NCI-H2029 (cell line): ENCODE measurements at places on chromosomes 1 and 21.

DNA sequence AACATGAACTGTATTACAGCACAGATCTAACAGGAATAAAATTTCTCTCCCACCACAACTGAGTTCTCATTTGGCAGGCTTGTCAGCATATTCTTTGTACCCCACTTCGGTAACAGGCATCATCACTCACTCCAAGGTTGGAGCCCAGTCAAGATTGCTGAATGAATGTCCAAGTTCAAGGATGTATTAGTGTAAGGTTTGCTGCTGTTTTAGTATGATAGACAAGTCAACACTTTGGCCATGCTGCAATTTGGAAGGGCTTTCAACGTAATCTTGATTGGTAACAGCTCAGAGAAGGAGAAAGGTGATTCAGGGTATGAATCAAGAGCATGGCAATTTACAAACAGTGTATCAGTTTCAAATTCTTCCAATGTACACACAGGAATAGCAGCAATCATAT is 6.8 kb downstream of the SSX2IP start:
- no peak for DNase-seq

- DNase-seq = no peak
These were observed 281.0 kb downstream of the SMYD3 start for GRCh38 chr1:246226041-246226440.

DNA sequence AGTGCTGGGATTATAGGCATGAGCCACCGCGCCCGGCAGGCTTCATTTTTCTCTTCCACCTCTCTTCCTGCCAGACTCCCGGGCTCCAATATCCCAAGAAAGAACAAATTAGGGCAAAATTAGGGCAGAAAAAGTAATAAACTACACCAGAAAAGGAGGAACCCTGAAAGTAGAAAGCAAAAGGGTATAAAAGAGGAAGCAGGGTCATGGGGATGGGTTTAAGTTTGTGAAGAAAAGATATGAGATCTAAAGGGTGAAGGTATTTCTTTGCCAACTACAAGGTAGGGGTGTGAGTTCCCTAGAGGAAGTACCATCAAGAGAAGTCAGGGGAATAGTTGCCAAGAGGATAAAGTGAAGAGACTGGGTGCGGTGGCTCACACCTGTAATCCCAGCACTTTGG is 9.9 kb downstream of the PTPN22 start:
- no peak for DNase-seq

DNA sequence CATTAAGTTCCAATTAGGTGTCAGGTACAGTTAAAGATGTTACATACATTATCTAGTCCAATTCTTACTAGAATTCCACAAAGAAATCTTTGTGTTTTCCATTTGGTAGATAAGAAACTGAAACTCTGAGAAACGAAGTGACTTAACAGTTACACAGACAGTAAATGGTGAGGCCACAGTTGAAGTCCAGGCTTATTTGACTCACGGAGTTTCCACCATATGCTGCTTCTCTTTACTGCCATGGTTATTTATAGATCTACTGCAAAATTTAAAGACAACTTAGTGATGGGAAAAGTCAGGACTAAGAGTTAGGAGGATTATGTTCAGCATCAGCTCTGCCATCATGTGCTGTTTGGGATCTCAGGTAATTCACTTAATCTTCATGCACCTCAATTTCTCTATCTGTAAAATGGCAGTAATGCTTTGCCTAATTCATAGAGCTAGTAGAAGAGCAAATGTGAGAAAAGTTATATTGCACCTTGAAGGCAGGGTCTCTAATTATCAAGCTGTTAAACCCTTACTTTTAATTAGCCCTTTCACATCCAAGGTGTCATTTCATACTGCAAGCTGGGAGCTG is 26.2 kb upstream of the SAMSN1 start:
- DNase-seq = no peak

DNA sequence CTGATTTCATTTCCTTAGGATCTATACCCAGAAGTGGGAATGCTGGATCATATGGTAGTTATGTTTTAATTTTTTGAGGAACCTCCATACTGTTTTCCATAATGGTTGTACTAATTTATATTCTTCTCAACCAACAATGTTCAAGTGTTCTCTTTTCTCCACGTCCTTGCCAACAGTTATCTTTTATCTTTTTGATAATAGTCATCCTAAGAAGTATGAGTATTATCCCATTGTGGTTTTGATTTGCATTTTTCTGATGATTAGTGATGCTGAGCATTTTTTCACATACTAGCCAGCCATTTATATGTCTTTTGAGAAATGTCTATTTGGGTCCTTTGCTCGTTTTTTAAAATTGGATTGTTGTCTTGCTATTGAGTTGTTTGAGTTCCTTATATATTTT is 38.5 kb downstream of the ABCD3 start:
- DNase-seq = no peak

GRCh38 chr1:96236156-96236739 is 485.3 kb upstream of the PTBP2 start:
- DNase-seq = peak; percentile 56

DNA sequence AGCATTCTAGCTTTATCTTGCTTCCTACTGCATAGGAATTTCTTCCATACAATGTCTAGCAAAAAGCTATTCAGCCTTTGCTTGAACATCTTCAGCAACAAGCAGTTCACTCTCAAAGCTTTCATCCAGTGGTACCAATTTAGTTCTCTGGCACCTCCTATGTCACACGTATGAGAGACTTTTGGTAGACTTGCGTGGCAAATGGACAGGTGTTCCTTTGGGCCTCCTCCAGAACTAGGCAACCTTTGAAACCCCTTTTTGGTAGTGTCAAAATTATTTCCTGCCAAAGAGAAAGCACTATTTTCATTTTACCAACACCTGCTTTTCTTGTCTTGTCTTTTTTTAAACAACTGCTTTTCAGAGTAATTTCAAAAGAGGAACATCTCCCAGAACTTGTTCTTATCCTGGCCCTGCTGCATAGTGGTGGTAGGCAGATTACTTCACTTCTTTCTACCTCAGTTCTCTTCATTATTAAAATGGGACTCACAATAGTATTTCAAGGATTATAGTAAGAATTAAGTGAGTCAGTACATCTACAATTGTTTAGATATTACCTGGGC is 122.4 kb downstream of the MAST2 start:
- DNase-seq = no peak

DNA sequence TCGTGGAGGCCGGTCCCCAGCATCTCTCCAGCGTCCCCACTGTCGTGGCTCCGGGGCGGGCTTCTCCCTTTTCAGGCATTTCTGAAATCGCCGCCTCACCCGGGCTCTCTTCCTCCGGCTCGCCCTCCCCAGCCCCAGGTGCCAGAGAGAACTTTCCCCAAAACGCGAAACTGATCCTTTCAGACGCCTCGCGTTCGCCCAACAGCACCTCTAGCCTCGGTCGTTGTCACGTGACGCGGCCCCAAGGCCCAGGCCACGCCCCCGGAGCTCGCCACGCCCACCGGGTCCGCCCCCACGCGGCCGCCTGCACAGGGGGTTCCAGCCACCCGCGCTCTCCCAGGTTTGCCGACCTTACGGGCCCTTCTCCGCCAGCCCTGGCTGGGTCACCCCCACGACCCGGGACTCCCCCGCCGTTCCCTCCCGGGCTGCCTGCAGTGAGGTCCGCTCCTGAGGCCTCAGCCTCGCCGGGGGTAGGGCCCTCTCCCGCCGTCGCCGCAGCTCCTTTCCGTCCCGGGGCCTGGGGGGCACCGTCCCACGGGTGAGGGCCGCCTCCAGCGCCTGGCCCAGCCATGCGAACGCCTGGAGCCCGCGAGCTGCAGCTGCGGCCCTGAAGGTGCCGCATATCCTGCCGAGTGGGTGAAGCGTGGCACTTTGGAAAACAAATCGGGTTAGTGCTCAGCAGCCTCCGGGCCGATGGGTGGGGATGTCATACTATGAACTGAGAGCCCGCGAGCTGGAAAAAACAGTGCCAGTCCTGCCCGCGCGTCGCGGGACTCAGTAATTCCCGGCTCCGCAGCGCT is 21.0 kb downstream of the H3-3A start:
- peak; percentile 16 for DNase-seq

- no peak for DNase-seq
These were observed 99.1 kb downstream of the CLEC20A start for GRCh38 chr1:178397678-178398077.

DNA sequence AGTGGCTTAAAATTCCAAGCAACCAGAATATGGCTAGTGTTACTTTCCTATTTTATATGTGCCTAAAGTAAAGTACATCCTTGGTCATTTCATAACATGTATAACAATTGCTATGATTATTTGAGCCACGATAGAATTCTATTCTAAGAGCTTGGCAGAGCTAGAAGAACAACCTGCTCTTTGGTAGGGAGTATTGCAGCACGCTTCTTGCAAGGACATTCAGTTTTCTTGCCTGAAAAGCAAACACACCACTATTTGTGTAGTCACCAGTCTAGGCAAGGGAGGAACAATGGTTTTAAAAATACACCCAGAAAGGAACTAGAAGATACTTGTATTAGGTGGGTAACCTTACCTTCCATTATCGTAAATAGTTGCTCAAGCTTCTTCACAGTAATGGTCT is 51.5 kb downstream of the CNST start:
- DNase-seq = no peak

- no peak for DNase-seq
These were observed 16.1 kb downstream of the FH start for GRCh38 chr1:241503444-241503843.

DNA sequence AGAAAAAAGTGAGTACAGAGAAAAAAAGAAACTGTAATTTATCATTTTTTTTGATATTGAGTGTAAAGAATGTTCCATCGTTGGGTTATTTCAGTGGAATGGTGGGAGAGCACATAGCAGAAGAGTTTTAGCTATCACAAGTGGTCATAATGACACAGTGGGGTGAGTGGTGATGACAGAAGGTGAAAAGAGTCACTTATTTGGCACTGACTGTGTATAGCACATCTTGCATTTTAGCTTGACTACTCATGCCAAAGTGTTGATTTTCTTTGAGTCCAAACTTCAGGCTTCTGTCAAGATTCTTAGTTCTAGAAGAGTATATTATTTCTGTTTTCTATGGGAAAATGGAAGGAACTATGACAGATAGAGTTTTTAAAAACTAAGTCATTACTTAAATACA is 261.2 kb downstream of the GRIK1 start:
- no peak for DNase-seq

DNA sequence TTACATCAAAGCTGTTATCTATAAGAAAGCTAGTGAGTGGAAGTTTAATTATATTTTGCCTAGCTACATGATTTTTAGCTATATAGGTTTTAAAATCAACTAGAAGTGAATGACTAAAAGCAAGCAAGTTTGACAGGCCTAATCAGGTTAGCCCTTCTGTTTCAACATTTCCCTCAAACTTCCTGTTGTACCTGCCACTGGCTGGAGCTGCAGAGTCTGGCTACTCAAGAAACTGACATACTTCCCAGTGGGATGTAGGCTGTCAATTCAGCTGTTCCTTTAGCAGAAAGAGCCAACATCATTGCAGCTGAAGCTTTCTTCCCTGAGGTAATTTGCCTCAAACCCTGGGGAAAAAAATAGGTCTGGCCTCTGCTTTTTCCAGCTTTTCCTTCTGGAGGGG is 87.1 kb upstream of the TNR start:
- DNase-seq = no peak

- DNase-seq = no peak
These were observed 632.6 kb downstream of the PTPRU start for GRCh38 chr1:29868944-29869343.

GRCh38 chr1:112992780-112993179 is 36.8 kb upstream of the SLC16A1 start:
- DNase-seq = no peak

DNA sequence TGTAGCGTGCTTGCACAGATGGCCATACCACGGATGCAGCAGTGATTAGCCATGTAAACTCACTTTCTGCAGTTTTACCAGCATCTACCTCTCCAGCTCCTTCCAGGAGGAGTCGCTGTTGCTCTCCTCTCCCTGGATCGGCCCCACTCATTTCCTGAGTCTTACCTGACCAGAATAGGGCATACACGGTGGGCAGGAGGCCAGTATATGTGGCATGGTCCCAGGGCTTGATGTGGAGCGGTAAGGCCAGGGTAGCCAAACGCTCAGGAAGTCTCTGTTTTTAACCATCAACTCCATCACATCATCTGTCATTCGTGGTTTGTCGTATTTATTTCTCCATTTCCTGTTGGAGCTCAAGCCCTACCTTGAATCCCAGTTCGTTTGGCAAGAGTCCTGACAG is 163.4 kb upstream of the USP24 start:
- DNase-seq = peak; percentile 90

DNA sequence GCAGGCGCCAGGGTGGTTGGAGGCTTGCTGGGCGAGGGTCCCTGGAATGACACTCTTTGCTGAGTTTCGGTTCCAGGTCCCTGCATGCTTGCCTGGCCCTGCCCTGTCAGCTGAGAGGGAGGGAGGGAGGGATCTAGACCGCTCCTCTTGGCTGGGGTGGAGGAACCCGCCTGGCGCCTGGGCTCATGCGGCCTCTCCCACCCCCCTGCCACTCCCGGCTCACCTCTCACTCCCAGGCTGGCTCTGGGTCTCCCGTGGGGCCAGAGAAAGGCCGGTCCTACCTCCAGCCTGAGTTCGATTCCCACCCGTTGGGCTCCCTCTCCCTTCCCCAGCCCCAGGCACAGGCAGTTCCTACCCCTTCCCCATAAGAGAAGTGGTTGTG is 19.0 kb upstream of the IFNLR1 start:
- DNase-seq = no peak
